ENCODE measurements at places on chromosomes 12 and 14.

DNA sequence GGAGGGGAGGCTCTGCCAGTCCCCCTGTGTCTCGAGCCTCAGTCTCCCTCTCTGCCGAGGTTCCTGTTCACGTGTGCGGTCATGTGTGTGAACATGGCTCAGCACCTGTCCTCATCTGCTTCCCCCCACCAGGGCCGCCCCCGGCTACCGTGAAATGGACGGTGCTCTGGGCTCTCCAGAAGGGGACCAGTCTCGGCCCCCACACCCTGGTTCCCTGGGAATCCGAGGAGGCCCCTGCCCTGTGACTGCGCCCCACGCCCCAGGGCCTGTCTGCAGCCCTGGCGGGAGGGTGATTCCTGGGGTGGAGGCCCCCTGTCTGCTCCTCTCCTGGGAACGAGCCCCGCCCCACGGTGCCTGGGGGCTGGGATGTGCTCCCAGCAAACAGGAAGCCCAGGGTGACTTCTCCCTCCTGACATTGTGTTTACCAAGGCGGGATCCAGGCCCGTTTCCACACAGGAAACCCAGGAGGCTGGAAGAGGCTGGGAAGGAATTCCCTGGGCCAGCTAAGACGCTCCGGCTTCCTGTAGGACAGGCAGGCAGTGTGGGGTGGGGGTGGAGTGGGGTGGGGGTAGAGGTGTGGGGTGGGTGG, 46.6 kb downstream of the KIF26A start:
- no peak for DNase-seq

- no peak for DNase-seq
Observed at GRCh38 chr14:72982146-72982708, 44.7 kb downstream of the ZFYVE1 start.

GRCh38 chr12:110176745-110177144, 52.6 kb downstream of the IFT81 start:
- peak; percentile 42 for DNase-seq

DNA sequence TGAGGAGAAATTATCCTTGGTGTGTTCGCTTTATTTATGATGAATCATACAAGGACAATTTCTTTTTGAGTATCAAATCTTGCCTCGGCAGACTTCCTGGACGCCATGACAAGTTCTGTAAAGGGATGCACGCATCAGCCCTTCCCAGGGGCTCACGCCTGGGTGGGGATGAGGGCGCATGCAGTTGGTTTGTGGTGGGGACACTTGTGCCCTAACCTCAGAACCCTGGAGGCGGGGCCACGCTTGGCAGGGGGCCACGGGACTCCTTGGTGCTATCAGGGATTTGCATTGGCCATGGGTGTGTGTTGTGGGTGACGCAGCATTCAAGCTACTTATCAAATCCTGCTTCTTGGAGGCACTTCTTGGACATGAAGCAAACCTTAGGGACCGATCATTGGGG, 143.8 kb upstream of the RTL1 start:
- no peak for DNase-seq

DNA sequence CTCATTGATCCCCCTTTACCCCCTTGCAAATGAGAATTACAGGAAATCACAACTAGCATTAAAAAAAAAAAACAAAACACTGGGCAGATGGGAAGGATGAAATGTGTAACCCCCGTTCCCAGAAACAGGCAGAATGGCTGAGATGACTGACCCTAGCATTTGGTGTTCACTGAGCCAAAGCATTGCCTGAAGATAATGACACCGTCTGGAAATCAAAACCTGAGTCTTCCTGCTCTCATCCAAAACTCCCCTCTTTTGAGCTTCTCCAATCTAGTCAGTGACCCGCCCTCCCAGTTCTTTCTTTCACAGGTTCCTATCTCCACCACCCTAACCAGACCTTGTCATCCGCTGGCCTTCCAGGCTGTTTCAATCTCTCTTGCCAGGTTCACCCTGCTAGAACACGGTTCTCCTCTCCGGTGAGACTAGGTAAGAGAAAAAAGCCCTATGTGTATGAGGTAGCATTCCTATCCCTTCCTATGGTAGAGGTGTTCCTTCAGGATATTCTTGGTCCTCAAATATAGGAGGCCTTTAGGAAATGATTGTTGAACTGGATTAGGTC, 21.3 kb downstream of the SUSD6 start:
- DNase-seq = no peak

DNA sequence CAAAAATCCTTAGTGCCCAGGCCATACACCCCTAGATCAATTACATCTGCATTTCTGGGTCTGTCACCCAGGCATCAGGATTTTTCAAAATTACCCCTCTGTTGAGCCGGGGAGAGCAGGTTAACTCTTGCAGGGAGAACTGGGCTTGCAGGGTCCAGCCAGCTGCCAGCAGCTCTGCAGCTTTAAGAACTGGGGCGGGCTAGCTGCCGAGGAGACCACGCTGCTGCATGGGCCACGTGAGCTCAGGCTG, at the start of gene DGLUCY:
TSS of gene DGLUCY (plus strand) at position 245 of the 250 bp plus-strand sequence. CDS start 46,222 bp downstream, outside the sequence.
- peak; percentile 28 for DNase-seq

DNA sequence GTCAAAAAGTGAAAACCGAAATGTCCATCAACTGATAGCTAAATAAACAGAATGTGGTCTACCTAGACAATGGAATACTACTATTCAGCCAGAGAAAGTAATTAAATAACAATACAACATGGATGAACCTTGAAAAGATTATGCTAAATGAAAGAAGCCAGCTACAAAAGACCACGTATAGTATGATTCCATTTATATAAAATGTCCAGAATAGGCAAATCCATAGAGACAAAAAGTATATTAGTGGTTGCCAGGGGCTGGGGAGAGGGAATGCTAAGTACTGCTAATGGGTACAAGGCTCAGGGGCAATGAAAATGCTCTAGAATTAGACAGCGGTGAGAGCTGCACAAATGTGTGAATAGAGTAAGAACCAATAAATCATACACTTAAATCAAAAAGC, 29.9 kb downstream of the CDC42BPB start:
- DNase-seq = no peak

GRCh38 chr12:47967461-47968321, 4.3 kb downstream of the TMEM106C start:
- DNase-seq = peak; percentile 52

DNA sequence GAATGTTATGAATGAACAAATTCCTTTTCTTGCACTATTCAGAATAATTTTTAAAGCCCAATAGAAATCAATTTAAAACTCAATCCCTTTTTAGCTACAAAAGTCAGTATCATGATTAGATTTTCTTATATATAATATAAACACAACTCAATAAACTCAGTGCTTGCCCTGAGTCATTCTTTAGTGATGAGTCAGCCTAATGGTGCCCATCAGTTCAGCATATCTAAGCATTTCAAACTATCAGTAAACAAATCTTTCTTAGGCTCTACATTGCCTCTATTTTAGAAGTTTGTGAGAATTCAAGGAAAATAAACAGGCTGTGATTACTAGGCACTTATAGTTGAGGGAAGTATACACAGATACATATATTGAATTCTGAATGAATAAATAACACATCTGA, 179.6 kb downstream of the NELL2 start:
- no peak for DNase-seq

DNA sequence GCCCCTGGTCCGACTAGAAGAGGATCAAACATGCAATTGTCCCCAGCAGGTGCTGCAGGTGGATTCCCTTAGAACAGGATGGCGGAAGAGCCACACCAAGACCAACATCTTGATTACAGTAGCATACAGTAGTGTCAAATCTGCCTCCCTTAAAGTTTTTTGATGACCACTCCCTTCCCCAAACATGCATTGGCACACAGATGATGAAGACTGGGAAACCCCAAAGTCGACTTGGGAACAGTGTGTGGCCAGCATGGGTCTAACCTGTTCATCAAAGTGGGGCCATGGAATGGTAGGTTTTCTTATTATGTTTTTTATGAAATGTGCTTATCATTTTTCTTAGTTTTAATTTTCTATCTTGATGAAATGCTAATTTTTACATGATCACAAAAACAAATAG, 8.8 kb downstream of the PLXNC1 start:
- DNase-seq = no peak

- no peak for DNase-seq
Observed at GRCh38 chr12:61282790-61283575, 977.2 kb upstream of the USP15 start.

DNA sequence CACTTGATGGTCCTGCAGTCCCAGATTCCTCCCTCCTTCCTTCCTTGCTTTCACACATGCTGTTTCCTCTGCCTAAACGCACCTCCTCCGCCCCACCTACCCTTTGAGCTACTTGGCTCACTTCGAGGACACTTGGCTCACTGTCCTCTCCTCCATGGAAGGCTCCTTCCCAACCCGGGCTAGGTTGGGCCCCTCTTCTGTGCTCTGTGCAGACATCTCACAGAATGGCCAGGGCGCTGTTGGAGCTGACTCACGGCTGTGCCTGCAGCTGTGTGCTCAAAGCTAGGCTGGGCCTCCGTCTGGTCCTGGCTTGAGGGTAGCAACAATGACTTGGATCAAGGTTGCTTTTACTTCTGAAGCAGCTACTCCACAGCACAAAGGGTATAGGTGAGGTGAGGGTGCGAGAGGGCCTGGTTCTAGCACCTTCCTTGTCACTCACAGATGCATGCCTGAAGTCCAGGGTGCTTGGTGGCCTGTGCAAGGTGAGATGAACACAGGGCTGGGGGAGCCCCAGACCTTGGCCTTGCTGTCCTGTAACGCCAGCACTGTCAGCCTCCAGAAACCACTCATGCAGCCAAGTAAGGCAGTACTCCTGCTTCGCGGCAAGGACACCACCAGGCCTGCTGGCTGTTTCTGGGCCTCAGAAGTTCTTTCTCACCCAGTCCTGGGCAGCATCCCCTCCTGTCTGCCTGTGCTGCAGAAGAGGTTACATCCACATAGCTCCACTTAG, 61.8 kb downstream of the GALNT16 start:
- no peak for DNase-seq

GRCh38 chr12:49866859-49867569, 24.1 kb upstream of the BCDIN3D start:
- DNase-seq = no peak

DNA sequence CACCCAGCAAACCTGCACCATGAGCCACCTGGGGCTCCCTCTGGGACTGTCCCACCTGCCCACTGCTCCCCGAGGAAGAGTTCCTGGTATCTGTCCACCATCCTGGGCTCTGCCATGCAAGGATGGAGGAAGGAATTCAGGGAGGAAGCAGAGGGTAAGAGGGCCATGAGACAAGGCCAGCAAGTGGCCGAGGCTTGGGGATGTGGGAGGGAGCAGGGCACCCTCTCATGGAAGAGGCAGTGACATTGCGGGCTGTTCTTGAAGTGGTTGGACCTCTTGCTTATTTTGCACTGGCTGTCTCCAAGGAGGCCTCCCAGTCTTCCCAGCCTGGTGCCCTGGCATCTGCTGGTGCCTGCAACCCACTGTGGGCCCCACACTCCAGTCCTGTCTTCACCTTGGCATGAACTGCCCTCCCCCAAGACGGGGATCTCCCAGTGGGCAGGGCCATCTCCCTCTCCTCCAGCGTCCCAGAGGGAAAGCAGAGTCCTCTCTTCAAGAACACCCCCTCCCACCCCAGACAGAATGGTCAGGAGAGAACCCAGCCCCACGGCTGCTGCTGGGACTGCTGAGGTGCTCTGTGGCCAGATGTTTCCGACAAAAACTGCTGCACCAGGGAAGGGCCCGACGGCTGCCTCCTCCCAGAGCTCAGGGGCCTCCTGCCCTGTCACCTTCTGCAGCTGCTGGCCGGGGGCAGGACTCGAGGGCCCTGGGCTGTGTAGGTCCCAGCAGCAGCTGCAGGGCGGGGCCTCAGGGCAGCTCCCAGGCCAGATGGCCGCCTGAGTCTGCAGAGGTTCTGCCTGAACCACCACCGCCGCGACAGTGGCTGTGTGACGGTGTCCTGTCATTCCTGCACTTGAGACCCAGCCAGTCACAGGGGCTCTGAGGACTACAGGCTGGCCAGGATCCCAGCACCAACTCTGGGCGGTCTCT, 1.8 kb upstream of the AKT1 start:
- no peak for DNase-seq

DNA sequence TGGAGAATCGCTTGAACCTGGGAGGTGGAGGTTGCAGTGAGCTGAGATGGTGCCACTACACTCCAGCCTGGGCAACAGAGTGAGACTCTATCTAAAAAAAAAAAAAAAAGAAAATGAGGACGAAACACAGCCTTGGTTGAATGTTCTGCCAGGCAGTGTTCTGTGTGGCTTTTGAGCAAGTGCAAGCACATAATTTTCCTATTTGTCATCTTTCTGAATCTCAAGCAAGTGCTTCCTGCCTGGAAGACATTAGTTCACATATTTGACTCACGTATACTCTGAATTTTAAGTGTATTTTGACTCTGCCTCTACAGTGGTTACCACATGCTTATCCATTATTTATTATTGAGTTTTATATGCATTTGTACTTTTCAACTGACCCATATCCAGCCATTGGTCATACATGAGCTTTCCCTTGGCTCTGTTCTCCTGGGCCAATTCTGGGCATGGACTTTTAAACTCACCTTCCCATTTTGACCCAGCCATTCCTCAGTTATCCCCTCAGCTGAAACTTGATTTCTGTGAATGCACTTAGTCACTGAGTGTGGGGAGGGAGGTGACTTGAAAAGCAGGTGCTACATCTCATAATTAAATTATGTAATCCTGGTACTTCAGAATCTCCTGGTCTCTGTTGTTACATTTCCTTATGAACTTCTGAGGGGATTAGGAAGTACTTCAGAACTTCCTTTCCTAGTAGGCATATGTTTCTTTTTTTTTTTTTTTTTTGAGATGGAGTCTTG, 8.1 kb downstream of the OR10G2 start:
- DNase-seq = no peak

DNA sequence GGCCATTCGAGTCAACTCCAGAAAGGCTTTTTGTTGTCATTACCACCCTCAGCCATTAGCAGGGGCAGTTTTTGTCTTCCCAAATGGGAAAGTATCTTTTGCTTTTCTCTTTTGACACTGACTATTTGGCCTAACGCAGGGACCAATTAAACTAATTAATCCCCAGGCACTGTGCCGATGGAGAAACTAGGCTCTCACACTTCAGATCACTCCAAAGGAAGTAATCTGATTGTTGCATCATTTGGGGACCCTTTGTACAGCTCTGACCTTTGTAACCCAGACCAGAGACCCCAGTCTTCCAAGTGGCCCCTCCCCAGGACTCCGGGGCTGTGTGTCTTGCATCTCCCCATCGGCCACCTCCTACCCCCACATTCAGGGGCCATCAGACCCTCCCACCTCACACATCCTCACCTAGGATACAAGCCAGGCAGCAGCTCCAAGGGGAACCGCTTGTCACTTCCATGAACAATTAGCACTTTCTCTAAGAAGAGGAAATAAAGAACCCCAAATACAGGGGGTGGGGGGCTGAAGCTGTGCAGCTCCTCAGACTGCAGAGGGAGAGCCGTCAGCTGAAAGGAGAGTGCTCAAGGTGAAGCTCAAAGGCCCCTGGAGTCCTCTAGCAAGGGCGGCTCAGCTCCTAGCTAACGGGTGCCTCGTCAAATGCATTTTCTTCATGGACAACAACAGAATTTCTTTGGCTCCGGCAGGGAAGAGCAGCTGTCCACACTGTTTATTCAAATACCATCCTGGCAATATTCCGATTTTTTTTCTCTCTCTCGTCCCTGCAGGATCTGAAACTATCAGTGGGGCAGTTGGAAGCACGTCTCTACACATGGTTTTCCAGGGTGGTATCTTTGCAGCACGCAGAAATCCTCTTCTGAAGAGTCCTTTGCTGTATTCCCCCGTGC, 64.3 kb upstream of the DIO3 start:
- no peak for DNase-seq

- DNase-seq = no peak
Observed at GRCh38 chr12:12319451-12320183, 30.4 kb downstream of the MANSC1 start.

Data from fibroblast of skin of left biceps (primary cell).